PC-3 (cell line): ENCODE measurements at places on chromosomes 7 and 10. TPM values are rescaled to one million over a fixed set of nuclear protein-coding genes. Genes with fewer than 3 reads are reported as not detected.
A peak's percentile ranks its signal among the peaks of the same experiment; 100 is the strongest.

Gene AFAP1L2
- total RNA-seq = 0.77 and 0.81 TPM in 2 replicates

DNA sequence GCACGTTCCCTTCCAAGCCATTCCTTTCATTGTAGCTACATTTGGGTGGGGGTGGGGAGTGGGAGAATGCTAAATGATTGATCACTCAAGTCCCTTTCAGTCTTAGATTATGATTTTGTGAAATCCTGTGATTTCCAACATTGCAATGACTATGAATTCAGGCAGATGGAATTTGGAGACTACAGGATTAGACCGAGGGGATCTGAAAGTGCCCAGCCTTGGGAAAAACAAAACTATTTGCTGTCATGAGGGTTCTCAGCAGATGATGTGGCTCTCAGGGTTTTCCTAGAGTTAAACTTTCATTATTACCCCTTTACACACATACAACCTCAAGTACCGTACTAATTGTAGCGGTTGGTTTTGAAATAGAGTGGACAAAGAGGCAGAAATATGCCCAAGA lies 4.7 kb downstream of the MACROH2A2 start:
- H3K36me3 ChIP-seq = no peaks in the 10 kb centered on the region; the same call in 1 of the 2 replicates
- H3K4me1 ChIP-seq = peaks cover 23% of the 10 kb centered on the region
- H3K27me3 ChIP-seq = peaks cover 2% of the 10 kb centered on the region; the same call in 1 of the 2 replicates
- no peak overlapping the region for H3K4me3 ChIP-seq

DNA sequence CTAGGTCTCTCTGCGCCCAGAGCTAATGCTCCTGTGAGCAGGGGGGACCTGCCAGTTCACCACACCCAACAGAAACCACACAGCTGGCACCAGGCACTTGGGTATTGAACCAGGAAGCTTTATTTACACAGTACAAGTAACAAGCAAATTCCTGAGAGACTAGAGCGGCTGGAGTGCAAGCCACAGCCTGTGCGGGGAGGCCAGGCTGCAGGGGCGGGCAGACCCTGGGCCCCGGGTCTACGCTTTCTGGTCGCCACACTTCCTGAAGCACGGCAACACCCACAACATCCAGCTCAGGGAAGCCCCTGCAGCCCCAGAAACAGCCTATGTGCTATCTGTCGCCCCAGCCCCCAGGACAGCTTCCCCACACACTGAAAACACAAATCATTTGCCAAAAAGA lies 125.0 kb downstream of the FAM53B start:
- no peak overlapping the region for H3K4me3 ChIP-seq
- H3K27ac ChIP-seq = no peak overlapping the region
- no peak for DNase-seq
- no peaks in the 10 kb centered on the region for H3K36me3 ChIP-seq
- no peaks in the 10 kb centered on the region for H3K4me1 ChIP-seq

DNA sequence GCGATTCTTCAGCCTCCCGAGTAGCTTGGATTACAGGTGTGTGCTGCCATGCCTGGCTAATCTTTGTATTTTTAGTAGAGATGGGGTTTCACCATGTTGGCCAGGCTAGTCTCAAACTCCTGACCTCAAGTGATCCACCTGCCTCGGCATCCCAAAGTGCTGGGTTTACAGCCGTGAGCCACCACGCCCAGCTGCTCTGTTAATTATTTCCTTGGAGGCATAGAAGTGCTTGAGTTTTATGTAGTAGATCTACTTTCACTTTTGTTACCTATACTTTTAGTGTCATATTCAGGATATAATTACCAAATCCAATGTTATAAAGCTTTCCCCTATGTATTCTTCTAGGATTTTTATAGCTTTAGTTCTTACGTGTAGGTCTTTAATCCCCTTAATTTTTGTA lies 1093.0 kb downstream of the GATA3 start:
- peaks cover 25% of the 10 kb centered on the region; the same call in 1 of the 2 replicates for H3K27me3 ChIP-seq
- no peak for DNase-seq
- no peaks in the 10 kb centered on the region for H3K36me3 ChIP-seq
- H3K4me1 ChIP-seq = no peaks in the 10 kb centered on the region

DNA sequence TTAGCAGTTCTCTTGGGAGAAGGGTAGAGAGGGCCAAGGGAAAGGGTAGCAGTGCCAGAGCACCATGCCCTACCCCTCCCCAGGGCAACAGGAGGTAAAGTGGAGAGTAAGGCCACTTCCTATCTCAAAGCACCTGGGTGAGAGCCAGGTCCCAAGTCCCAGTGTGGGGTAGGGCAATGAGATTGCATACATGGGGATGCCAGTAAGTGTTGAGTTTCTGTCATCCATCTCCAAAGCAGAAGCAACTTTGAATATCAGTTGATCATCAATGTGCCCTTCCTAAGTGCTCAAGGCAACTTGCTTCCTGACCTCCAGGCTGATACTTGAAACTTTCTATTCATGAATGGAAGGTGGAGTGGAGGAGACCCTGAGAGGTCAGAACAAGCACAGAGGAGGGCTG lies 2.2 kb upstream of the CAMK2G start:
- no peak overlapping the region for H3K4me3 ChIP-seq
- H3K36me3 ChIP-seq = peaks cover 13% of the 10 kb centered on the region
- H3K4me1 ChIP-seq = peaks cover 62% of the 10 kb centered on the region
- no peaks in the 10 kb centered on the region for H3K27me3 ChIP-seq
- H3K27ac ChIP-seq = peak overlapping the region; percentile 23
- DNase-seq = peak; percentile 63
